ENCODE measurements at places on chromosomes 12 and 14. TPM values are rescaled to one million over a fixed set of nuclear protein-coding genes. Genes with fewer than 3 reads are reported as not detected.

- DNase-seq = no peak
These were observed 181.9 kb downstream of the PRKCH start for GRCh38 chr14:61503167-61503801.

DNA sequence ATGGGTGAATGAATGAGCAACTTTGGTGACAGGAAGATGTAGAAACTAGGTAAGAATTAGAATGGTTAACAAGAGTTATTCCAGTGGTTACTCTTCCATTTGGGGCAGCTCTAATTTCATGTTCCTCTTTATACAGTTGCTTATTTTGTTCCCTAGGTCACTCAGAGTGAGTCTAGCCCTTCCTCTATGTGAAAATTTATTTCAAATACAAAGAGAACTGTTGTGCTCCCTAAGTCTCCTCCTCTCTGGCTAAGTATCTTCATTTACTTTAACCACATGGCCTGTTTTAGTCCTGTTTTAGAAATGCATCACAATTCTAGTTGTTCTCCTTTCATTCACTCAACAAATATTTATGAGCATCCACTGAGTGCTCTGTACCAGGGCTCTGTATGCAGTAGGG lies 51.1 kb upstream of the HIF1A start:
- DNase-seq = no peak

Gene MDGA2
- not detected for total RNA-seq

GRCh38 chr12:51721282-51721940 lies 127.1 kb downstream of the FIGNL2 start:
- DNase-seq = peak; percentile 51

DNA sequence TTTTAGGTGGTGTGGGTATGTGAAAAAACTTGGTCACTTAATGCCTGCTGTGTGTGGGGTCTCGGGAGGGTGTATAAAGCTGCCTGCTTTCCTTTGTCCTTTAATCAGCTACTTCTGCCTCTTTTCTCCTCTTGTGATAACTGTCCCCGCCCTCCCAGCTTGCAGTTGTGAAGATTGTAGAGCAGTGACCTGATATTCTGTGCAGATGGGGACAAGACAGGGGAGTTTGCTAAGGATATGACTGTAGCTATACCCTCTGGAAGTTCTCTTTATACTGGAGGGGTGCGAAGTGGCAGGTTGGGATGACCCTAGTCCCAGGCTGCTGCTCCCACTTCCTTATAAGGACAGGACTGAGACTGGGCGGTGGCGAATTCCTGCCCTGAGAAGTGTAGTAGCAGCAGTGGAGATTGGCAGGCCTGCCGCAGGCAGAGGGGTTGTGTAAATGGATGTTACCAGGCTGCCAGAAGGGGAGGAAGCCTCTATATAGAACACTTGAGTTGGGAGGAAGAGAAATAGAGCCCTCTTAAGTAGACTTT lies 835 bp downstream of the MYL6 start:
- DNase-seq = peak; percentile 89

GRCh38 chr12:15165012-15165659 lies 56.1 kb downstream of the RERG start:
- peak; percentile 58 for DNase-seq

GRCh38 chr14:101250948-101251811 lies 310.1 kb upstream of the DIO3 start:
- DNase-seq = no peak

DNA sequence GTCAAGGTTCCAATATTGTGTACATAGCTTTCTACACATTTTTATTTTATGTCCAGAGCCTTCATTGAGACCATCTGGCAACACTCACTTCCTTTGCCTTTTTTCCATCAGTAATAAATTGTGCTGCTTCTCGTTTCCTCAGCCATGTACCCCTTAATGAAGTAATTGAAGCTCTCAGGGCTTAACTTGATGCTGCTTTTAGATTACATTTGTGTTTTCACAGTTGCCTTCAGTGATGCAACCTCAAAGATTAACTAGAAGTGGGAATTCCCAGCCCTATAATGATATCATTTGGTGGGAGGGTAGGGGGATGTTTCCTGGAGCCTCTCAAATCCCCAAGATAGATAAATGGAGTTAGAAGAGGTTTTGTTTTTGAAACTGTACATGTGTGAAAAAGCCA lies 80.2 kb upstream of the KRR1 start:
- no peak for DNase-seq

DNA sequence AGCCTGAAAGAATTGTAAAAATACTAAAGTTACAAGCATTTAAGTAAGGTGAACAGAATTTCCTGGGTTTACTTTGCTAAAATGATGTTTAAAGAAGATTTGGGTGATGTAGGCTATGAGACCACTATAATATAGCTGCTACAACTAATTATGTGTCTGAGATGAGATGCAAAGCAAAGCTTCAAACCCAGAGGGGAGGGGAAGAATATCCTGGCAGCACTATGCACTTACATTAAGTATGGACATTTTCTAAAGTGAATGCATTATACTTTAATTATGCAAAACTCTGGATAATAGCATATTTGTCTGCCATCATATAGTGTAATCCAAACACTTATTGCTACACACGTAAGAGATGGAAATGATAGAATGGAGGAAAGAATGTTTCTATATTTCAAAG lies 1003.7 kb downstream of the GALC start:
- DNase-seq = no peak

- DNase-seq = peak; percentile 29
These were observed 70.1 kb upstream of the STRN3 start for GRCh38 chr14:31096255-31096654.

GRCh38 chr14:23044840-23045239 lies 2.8 kb downstream of the PSMB11 start:
- no peak for DNase-seq

Gene OTX2
- total RNA-seq = not detected

- no peak for DNase-seq
These were observed 209.7 kb downstream of the SLC15A4 start for GRCh38 chr12:128613837-128614590.

Gene TAMALIN
- 12.1 TPM for total RNA-seq

Gene RAD9B
- total RNA-seq = 0.77 TPM

Gene NUAK1
- 4.6 TPM for total RNA-seq

Gene CCND2
- total RNA-seq = 37.3 TPM

- DNase-seq = peak; percentile 83
These were observed 183.8 kb upstream of the HMGA2 start for GRCh38 chr12:65640489-65640901.

DNA sequence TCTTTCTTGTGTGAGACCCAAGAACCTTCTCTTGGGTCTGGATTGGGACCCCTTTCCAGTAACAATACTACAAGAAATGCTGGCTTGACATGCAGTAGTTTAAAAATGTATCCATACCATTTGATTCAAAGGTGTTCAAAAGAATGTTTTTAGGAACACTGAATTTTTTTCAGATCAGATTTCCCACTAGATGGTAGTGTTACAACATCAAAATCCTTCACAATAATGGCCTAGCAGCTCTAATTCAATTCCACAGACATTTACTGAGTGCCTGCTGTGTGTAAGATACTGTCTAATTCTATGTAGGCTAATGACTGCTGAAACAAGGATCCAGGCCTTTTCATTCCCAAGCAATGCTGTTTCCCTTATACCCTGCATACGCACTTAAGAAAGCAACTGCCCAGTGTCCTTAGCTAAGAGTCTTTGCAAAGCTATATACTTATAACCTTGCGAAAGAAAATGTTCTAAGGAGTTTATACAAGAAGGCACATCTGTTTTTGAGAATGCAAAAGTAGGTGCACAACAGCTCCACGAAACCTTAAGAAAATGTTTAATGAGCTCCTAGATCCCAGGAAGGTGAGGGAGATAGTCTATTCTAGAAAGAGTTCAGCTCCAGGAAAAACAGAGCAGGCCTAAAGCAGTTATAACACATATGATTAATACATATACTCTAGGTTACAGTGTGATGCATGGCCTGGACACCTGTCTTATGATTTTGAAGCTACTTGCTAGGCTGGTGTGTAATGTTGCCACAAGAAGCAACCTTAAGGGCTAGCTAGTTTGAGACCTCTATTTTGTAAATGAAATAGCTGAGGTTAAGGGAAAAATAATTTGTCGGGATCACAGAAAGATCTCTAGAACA lies 50.9 kb upstream of the PKP2 start:
- no peak for DNase-seq

Gene PROX2
- not detected for total RNA-seq

Gene ZBTB1
- total RNA-seq = 45.7 TPM

DNA sequence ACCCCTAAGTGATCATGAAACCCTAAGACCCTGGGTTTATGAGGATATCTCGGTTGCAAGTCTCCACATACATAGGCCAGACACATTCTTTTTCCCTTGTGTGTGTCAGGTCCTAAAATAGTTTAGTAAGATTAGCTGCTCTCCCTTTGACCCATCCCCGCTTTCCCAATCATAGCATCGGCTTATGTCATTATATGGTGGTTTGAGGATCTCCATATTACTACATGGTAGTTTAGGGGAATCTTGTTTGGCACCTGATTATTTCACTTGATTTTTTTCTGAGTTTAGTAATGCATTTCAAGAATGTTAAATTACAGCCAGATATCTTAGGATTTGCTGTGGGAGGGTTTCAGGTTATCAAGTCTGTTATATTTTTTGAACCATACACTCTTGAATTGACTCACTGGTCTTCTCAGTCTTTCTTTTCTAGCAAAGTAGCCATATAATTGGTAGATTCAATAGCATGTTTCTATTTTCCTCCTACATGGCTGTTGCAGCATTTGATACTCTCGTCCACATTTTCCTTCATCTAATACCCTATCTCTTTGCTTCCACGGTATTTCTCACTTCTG lies 68.3 kb upstream of the TRHDE start:
- no peak for DNase-seq

Gene SERPINA10
- not detected for total RNA-seq

Gene SOAT2
- not detected for total RNA-seq

- DNase-seq = peak; percentile 76
These were observed 8.8 kb downstream of the RASSF3 start for GRCh38 chr12:64618953-64619590.

GRCh38 chr14:44803239-44803905 lies 158.4 kb downstream of the KLHL28 start:
- peak; percentile 56 for DNase-seq

GRCh38 chr12:96368233-96368632 lies 32.0 kb downstream of the CDK17 start:
- peak; percentile 24 for DNase-seq

DNA sequence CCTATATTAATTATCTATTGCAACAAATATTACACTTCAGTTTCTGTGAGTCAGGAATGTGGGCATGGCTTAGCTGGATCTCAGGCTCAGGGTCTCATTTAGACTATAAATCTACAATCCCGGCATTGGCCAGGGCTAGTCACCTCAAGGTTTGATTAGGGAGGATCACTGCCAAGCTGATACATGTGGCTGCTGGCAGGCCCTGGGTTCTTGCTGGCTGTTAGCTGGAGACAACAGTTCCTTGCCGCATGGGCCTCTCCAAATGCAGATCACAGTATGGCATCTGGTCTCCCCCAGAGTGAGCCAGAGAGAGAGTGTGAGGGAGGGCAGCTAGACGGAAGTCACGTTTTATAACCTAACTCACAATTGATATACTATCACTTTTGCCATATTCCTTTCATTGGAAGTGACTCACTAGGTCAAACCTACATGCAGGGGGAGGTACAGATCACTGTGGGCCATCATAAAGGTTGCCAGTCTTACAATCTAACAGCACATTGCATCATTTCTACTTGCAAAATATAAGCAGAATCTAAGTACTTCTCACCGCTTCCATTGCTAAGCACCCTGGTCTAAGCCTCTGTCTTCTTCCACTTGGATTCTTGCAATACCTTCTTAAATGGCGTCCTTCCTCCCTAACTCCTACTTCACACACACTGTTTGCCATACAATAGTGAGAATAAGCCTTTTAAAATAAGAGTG lies 174.0 kb upstream of the ARHGAP5 start:
- no peak for DNase-seq

Gene PLEKHG7
- total RNA-seq = not detected

- peak; percentile 96 for DNase-seq
These were observed 65.9 kb downstream of the DAAM1 start for GRCh38 chr14:59254146-59254910.

- DNase-seq = peak; percentile 45
These were observed 7.8 kb upstream of the KRT74 start for GRCh38 chr12:52581481-52581880.

GRCh38 chr12:130204541-130204953 lies 42.3 kb downstream of the FZD10 start:
- no peak for DNase-seq

DNA sequence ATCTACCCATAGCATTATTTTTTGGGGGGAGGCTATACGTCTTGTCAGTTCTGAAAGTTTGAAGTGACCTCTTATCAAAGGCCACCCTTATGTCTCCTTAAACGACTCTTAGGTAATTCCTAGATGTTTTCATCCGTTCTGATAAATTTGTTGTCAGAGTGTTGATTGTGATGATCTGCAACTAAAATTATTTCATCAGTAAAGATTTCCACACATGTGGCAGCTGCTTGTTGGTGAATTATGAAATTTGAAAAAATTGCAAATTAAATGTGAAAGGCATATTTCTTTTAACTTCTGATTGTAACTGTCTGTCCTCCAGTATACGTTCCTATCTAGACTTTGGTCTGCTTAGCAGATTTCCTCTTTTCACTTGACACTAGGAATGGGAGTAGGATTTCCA lies 1.4 kb downstream of the ADIPOR2 start:
- DNase-seq = no peak

- DNase-seq = no peak
These were observed 81.6 kb downstream of the ADGRD1 start for GRCh38 chr12:131035245-131035681.

Gene EML1
- total RNA-seq = 36.2 TPM

Gene GPR84
- total RNA-seq = not detected

Measured in fibroblast of lung (primary cell).